Osteoblast (primary cell): ENCODE measurements at places on chromosomes 3 and 15. TPM values are rescaled to one million over a fixed set of nuclear protein-coding genes. Genes with fewer than 3 reads are reported as not detected.

DNA sequence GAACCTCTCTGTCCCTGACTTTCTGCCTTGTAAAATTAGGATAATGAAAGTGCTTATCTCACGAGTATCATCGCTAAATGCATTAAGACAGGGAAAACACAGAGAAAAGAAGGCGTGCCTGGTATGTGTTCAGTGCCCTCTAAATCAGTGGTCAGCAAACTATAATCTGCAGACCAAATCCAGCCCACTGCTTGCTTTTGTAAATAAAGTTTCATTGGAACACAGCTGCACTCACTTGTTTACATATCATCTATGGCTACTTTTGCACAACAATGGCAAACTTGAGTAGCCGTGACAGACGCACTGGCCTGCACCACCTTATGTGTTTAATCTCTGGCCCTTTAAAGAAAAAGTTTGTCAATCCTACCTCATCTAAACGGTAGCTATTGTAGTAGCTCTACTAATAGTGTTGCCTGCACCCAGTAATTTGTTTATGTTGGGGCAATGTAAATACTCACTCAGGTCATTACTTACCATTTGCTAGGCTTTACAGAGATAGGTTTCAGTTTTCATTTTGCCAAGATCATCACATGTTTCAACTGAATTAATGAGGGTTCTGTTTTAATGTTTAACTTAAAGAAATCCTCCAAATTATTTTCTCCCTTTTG is 229.4 kb downstream of the FEZF2 start:
- no peak for DNase-seq

DNA sequence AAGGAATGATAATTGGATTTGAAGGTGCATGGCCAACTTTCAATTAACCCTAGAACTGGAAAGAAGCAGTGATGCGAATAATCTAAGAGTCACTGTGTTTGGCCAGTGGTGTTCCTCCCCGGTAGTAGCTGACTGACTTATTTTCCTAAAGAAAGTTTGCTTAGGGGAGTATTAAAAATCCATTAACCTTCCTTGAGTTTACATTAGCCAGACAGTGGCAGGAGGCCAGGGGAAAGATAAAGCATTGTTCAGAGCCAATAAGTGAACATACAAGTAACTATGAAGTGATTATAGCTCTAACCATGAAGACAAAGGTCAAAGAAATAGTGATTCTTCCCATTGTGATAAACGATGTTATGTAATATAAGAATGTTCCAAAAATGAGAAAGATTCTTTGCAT is 8.9 kb upstream of the TMEM202 start:
- DNase-seq, result no peak

- DNase-seq, result no peak
These were observed 914.7 kb downstream of the PLOD2 start for GRCh38 chr3:145246291-145246690.

GRCh38 chr3:183387797-183388196 is 40.6 kb downstream of the MCF2L2 start:
- DNase-seq, result no peak

GRCh38 chr3:56630966-56631365 is 52.1 kb downstream of the TASOR start:
- DNase-seq, result no peak

The SPG11 gene
- 83.7 and 95.9 TPM in 2 replicates for total RNA-seq
